Left ventricle myocardium superior (tissue), 1 donor: ENCODE measurements at places on chromosomes 4 and X.
A peak's percentile ranks its signal among the peaks of the same experiment; 100 is the strongest.

- no peak for DNase-seq
These were observed 3.0 kb downstream of the PLXNB3 start for GRCh38 chrX:153766871-153767673.

GRCh38 chrX:135089126-135089525 is 31.2 kb downstream of the ETDB start:
- no peak for DNase-seq

- no peak for DNase-seq
These were observed 136.9 kb downstream of the TSPAN5 start for GRCh38 chr4:98521486-98521885.

DNA sequence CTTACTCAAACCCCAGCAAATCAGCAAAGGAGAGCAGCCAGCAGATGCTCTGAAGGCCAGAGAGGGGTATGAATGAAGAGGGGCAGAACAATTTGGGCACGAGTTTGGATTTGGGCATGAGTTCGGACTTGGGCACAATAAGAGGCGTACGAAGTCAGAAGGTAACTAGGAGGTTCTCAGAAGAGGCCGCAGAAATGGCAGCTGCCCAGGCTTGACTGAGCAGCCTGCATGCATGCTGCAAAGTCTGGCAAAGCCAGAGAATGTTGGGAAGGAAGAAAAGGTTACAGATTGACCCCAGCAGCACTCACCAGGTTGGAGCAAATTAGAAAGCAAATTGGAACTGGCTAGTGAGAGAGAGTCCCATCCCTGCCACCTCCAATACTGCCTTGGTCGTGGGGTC is 15.2 kb downstream of the CCDC149 start:
- no peak for DNase-seq

- no peak for DNase-seq
These were observed 702 bp downstream of the MMGT1 start for GRCh38 chrX:135973025-135973547.

- DNase-seq, result no peak
These were observed 422.5 kb upstream of the FSTL5 start for GRCh38 chr4:162586266-162586665.

GRCh38 chrX:74535408-74536151 is 78.8 kb downstream of the RLIM start:
- DNase-seq, result peak; percentile 87

GRCh38 chr4:7043284-7044136 is at the start of gene TADA2B:
TSS of gene TADA2B (plus strand) at chr4:7043372. CDS start at chr4:7043580, 208 bp downstream.
- DNase-seq, result peak; percentile 63

- DNase-seq, result no peak
These were observed 52.1 kb upstream of the HSD17B10 start for GRCh38 chrX:53486285-53486684.

DNA sequence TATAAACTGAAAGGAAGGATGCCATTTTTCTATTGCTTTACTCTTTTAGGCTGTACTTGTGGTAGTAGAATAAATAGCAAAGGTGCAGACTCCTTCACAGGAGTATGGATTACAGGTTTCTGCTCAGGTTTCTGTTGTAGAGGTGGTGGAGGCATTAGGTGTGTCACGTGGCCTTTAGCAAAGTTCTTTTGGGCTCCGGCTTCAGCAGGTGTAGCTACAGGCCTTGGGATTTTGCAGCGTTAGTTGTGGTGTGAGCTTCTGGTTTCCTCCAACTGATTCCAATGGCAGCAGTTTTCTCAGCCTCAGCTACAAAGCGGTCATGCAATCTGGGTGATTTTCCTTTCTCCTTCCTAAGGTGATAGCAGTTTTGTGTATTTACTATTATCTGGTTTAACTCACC is 255.8 kb upstream of the GK2 start:
- DNase-seq, result no peak

DNA sequence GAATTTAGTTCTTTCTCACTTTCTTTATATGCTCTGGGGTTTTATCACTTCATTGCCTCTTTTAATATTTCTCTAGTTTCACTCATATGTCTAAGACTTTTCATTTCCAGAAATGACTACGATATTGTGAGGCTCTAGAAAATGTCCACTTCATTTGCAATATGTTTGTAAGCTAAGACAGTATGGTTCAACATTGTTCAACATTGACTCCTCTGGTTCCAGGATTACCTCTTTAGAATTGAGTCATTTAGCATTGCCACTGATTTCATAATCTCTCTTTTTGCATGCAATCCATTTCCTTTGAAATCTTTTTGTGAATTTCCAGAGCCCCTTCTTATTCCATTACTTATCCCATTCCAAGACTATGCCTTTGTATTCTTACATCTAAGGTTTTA is 32.3 kb downstream of the BBS12 start:
- no peak for DNase-seq

- DNase-seq, result no peak
These were observed 542.0 kb downstream of the GBA3 start for GRCh38 chr4:23234716-23235115.

- DNase-seq, result peak; percentile 65
These were observed 711 bp downstream of the PNMA6E start for GRCh38 chrX:153400146-153401132.

DNA sequence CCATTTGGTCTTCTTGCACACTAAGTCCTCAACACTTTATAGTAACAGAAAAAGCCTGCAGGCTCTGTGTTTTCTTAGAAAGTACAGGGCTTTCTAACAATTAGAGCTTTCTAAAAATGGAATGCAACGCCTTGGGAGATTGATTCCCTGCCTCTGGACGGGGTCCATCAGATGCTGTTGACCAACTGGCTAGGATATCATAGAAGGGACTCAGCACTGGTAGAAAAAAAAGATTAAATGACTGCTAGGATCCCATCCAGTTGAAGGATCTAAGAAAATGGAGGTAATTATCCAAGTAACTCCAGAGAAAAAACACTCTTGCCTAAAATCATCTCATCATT is 39.5 kb downstream of the USP46 start:
- DNase-seq, result no peak

DNA sequence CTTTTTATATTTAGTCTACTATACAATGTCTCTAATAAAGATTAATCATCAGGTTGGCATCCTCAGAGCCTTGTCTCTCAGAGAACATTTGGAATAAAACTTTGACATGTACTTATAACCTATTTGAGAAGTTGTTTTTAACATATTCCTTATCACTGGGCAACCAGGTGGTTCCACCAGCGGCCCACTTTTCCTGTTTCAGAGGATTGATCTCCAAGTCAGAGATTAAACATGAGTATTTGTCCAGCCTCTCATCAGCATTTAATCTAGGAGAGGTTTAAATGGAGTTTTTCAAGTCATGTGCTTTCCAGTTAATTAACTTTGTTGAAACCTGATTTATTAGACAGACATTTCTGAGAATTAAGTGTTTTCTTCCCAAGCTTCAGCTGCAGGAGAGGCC is 345.5 kb downstream of the GRXCR1 start:
- DNase-seq, result no peak

- no peak for DNase-seq
These were observed 399.9 kb upstream of the CNKSR2 start for GRCh38 chrX:20974326-20974725.

- DNase-seq, result no peak
These were observed 62.1 kb downstream of the GPRIN3 start for GRCh38 chr4:89245459-89245858.

DNA sequence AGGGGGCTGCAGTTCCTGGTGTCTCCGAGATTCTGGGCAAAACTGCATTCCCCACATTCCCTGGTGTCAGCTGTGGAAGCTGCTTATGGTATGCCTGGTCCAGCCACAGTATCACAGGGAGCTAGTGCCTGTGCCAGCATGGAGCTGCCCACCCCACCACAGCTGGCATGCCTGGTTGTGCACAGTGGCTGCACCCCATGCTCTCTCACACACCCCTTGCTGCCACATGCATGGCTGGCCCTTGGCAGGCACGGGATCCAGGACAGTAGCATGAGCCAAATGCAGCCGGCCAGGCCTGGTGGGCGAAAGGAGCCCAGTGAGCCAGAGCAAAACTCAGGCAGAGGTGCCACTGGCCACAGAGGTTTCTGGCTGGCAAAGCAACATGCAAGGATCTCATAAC is 418.0 kb upstream of the SPOCK3 start:
- no peak for DNase-seq

GRCh38 chr4:24763631-24764297 is 31.6 kb upstream of the SOD3 start:
- no peak for DNase-seq

DNA sequence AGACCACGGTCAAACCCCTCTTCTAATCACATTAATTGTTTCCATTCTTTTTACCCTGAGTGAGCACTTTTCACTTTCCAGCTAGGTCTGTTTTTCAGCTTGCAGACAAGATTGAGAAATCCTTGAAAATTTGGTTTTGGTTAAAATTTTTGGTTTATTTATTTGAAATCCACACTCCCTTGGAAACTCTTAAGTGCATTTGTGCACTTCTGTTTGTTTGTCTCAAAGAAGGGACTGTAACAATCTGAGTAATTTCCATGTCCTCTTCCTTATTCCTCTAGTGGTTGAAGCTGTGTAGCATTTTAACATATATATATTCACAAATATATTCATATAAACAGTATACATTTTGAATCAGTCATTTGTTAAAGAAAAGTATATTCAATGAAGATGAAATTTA is 333.3 kb downstream of the ANK2 start:
- DNase-seq, result no peak

DNA sequence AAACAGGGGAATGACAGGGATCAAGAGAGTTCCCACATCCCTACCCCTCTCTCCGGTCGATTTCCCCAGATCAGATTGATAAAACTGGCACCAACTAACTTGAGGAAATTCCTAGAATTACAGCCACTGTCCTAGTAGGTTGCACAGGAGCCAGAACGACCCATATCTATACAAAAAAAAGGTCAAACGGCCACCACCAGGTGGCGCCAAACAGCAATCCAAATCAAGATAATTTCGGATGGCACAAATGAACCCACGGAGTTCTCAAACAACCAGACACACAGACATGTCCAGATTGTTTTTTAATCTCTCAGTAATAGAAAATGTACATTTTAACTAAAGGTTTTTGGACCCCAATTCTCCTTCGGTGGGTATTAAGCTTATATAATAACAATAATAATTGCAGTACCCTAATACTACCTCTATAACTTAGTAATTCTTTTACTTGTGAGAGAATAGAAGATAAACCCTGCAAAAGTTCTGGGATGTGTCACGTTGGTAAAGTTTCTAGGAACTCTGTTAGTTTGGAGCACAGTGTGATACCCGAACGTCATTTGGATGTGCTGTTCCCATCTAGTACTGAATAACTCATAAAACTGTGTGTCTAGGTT is 212.6 kb downstream of the SPOCK3 start:
- peak; percentile 79 for DNase-seq

- DNase-seq, result no peak
These were observed 509.1 kb downstream of the IQCM start for GRCh38 chr4:149306537-149306936.

- peak; percentile 21 for DNase-seq
These were observed 1.8 kb downstream of the DKK2 start for GRCh38 chr4:107034091-107034995.

GRCh38 chr4:25481648-25482047 is 104.6 kb downstream of the ANAPC4 start:
- DNase-seq, result no peak

DNA sequence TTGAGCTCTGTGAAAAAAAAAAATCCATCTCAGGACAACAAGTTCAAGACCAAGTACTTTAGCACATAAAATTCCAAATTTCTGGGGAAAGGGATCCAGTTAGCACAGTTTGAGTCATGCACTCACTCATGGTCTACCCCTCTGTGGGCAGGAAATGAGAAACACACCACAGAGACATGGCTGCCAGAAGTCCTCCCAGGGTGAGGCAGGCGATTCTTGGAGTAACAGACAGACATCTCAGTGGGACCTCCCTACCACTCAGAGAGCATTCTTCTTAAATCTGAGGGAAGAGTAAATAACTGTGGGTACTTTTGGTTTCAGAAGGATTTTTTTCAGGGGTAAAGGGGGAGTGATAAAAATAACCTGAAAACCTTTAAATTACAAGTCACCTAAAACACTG is 14.1 kb downstream of the CXCL1 start:
- no peak for DNase-seq

- DNase-seq, result no peak
These were observed 132.9 kb upstream of the PTCHD1 start for GRCh38 chrX:23201706-23202105.

DNA sequence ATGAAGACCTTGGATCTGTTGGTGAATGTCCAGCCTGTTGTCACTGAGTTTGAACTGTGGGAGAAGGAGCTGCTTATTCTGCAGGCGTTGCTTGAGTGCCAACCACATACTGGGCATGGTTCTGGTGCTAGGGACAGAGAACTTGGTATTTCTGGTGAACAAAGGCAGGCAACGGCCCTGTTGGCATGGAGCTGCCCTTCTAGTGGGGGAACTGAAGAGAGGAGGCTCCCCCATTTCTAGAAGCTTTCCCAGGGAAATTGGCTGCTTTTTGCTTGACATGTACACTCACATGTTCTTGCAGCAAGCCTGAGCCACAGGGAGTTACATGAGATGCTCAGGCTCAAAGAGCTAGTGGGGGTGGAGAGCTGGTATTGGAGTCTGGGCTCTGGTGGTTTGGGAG is 8.9 kb upstream of the CD38 start:
- no peak for DNase-seq
